ENCODE measurements at places on chromosomes 13 and 19. TPM values are rescaled to one million over a fixed set of nuclear protein-coding genes. Genes with fewer than 3 reads are reported as not detected.
A peak's percentile ranks its signal among the peaks of the same experiment; 100 is the strongest.

The SMIM44 gene
- total RNA-seq, result not detected

The CEACAM21 gene
- total RNA-seq, result not detected

The PLK5 gene
- total RNA-seq, result not detected

The FFAR1 gene
- total RNA-seq, result not detected

The UQCRFS1 gene
- 58.7 TPM for total RNA-seq

- no peak for DNase-seq
Measured at GRCh38 chr19:18119717-18120105, 22.1 kb downstream of the MAST3 start.

DNA sequence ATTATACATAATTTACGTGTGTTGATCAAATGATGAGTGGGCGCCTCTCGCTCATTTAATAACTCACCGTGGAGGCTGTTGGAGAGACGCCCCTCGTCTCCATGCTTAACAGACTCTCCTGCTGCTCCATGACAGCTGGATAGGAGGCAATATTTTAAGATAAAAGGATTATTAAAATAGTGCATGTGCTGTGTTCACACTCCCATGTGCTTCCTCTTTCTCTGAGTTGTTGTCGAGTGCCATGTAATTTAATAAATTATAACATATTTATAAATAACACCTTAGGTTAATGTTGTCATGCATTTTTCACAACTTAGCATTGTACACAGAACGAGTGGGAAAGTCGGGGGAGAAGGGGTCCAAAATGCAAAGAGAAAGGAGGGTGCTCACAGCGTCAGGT, 161.4 kb upstream of the TSHZ3 start:
- DNase-seq, result no peak

DNA sequence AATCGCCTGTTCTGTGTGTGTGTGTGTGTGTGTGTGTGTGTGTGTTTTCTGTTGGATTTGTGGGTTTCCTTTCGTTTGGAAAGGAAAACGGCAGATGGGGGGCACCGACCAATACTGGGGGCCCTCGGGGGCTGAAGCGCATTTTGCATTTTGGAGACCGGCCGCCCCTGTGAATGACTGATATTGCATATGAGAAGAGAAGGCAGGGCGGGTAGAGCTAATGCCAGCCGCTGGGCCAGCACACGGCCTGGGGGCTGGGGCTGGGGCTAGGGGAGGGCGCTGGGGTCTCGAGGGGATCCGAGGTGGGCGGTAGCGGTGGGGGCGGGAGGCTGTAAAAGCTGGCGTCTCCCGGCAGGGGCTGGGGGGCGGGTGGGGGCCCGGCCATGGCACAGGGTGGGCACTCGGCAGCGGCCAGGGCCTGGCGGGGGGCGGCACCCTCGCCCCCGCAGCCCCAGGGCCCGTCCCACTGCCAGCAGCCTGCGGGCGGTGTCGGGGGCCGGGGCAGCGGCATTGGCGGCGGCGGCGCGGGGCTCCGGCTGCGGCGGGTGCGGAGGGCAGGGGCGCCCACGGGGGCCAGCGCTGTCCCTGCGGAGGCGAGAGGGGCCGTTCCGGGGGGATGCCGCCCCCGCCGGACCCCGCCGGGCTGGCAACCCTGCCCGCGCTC, 11.2 kb downstream of the ANO8 start:
- no peak for DNase-seq

DNA sequence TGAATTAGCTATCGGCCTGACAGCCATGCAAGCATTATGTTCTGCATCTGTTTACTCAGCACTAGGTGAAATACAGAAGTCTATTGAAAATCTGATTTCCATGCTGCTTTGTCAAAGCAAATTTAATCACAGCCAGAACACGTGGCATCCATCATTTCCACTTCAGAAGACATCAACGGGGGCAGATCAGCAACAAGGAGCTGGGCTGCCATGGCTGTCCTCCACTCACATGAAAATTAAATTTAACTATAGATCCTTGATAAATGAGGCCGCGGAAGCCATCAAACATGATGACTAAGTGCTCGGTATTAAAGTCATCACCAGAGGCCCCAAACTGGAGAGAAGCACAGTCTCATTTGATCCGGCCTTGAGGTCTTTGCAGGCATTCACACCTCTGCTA, 443.5 kb downstream of the HS6ST3 start:
- no peak for DNase-seq

- peak; percentile 23 for DNase-seq
Measured at GRCh38 chr13:49298903-49299605, 51.3 kb downstream of the CDADC1 start.

DNA sequence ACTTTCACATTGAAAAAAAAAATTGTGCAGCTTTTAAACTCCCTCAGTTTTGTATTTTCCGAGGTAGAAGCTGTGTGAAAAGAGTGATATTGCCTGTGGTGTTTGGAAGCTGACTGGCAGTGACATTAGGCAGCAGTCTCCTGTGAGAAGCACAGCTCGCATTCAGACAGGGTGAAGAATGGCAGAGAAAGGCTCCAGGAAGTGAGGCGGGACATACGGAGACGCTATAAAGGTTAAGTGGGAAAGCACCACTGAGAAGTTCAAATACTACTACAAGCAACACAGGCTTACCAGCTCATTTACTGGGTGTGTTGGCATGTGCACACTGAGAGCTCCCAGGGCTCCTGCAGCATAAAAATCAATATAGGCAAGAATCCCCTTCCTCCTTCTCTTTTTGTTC, 88.4 kb downstream of the RXFP2 start:
- no peak for DNase-seq

- DNase-seq, result peak; percentile 85
Measured at GRCh38 chr19:17680230-17680722, 7.9 kb downstream of the UNC13A start.

DNA sequence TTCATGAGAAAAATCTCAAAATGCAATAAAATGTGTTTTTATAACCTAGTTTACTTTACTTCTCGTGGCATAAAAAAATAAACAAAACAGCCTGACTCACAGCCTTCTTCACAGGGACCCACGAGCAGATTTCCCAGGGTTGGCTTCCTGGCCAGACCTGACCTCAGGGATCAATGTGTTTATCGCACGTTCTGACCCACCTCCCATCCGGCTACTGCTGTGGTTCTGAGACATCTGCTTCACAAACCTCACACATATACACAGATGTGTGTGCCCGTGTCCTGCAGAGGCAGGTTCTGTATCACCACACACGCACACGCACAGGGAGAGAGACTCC, 118.3 kb downstream of the COL4A2 start:
- DNase-seq, result no peak

DNA sequence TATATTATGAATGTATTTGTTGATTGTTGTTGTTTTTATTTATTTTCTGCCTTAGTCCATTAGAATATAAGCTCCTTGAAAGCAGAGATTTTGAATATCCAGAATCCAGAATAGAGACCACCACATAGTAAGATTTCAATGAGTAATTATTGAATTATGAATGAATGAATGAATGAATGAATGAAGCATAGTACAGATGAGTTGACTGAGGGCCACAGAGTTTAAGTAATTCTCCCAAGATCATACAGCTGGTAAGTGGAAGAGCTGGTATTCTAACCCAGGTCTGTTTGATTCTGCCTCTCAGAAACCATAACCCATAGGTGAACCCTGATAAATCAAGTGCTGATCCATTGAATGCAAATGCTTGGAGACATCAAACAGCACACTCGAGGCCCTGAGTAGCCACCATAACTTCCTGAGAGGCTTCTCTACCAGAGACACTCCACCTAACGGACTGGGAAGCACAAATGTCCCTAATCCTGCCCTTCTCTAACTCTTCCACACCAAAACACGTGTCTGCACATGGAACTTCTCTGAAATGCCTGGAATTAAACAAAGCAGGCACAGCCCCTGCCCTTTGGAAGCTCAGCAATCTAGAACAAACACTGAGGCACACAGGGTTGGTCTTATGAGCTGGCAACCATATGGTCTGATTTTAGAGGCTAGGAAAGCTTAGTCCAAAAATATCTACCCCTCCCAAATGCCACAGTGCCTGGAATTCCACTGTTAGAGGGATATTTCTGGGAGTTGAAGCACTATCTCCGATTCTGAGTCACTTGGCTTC, 190.1 kb downstream of the FOXO1 start:
- DNase-seq, result peak; percentile 59

DNA sequence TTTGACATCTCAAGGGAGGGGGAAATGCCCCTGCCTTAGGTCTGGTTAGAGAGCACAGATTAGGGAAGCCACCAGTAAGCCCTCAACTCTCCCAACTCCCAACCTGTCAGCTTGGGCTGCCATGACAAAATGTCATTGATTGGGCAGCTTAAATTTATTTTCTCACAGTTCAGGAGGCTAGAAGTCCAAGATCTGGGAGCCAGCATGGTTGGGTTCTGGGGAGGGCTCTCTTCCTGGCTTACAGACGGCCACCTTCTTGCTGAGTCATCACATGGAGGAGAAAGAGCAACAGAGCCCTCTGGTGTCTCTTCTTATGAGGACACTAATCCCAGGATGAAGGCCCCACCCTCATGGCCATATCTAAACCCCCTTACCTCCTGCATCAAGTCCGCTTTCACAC, 24.2 kb downstream of the C19orf12 start:
- peak; percentile 77 for DNase-seq

- no peak for DNase-seq
Measured at GRCh38 chr13:33016414-33017322, at the start of gene KL. KL (plus strand) TSS chr13:33016423; CDS start chr13:33016441, 18 bp downstream.

DNA sequence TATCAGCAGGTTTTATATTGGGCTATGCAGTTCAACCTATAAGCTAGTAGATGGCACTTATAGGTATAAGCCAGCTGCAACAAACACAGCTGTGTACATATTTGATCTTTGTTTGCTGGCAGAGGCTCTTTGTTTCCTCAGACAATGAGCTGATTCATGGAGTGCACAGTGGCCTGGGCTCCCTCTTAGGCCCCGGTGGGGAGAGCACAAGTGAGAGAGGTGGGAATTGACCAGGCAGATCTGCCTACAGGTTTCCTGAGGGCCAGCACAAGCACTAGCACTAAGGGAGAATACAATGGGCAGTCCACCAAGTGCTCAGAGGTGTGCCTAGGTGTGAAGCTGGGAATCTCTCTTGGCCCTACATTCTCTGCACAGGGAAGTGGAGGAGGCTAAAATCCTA, 1390.7 kb downstream of the SLITRK5 start:
- no peak for DNase-seq

- peak; percentile 17 for DNase-seq
Measured at GRCh38 chr13:21638319-21639282, 32.3 kb upstream of the FGF9 start.

DNA sequence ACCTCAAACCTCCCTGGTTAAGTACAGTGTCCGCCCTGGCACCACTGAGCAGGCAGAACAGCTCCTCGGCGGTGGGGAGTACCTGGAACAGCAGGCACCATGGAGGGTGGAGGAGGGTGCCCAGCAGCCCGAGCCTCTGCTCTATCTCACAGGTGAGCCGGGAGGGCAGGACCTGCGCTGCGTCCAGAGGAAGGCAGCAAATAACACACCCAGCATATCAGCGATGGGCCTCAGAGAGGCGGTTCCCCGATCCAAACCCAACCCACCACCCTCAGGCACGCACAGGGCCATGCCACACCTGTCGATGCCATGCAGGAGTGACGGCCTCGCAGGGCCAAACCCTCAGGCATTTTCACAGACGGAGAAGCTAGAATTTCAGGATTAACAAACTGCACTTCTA, 11.8 kb downstream of the PEPD start:
- no peak for DNase-seq

- DNase-seq, result no peak
Measured at GRCh38 chr13:48615049-48615448, 38.7 kb upstream of the CYSLTR2 start.

DNA sequence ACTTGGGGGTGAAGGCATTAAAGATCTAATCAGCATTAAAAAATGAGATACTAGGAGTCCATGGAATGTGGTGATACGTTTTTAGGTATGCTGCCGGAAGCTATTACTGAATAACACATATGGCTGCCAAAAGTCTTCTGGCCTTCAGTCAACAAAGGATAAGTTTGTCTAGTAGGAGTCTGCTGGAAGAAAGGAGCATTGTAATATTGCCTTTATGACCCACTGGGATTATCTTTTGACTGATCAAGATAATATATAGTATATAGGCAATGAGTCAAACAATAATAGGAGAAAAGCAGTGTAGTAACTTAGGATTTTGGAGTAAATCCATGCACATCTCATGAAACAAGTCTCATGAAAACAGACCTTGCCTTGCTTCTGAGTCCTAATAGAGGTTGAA, 295.4 kb downstream of the SLITRK6 start:
- peak; percentile 27 for DNase-seq

GRCh38 chr13:26759249-26759906, 1.2 kb downstream of the GPR12 start:
- DNase-seq, result no peak
